ENCODE measurements at places on chromosomes 13 and 19.

DNA sequence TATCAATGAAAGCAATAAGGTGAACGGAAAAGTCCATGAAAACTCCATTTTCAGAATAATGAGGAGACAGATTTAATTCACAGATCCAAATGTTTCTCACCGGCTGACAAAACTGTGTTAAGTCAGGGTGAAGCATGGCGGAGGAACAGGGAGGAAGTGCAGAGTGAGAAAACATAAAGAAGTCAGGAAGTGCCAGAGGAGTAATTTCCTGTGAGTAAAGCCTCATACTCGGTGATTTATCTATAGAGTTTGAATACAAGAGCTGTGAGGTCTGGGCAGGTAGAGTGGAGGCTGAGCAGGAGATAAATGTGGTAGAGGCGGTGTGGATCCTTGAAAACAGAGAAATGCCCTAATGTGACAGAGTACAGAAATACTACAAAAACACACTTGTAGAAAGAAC lies 11.4 kb downstream of the CARD8 start:
- H3K36me3 ChIP-seq: peaks cover 12% of the 10 kb centered on the region
- no peak for DNase-seq
- no peaks in the 10 kb centered on the region for H3K4me1 ChIP-seq
- H3K4me3 ChIP-seq: no peak overlapping the region

DNA sequence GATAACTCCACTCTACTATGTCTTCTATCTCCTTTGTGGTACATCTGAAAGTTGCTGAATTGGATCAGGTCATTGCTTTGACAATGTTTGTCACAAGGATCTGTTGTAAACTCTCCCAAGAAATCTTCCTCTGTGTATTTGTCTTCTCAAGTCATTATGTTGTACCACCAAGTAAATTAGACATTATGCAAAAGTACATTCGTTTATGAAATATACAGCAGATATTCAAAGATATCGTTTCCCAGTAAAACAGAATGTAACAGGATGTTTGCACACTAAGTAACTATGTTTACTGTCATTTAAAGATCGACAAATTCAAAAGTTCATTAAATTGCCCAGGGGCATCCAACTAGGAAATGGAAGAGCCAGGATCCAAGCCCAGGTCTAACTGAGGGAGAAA lies 739.4 kb downstream of the EFNB2 start:
- H3K4me1 ChIP-seq: no peaks in the 10 kb centered on the region
- no peaks in the 10 kb centered on the region for H3K27me3 ChIP-seq
- no peak overlapping the region for H3K4me3 ChIP-seq
- H3K36me3 ChIP-seq: no peaks in the 10 kb centered on the region

DNA sequence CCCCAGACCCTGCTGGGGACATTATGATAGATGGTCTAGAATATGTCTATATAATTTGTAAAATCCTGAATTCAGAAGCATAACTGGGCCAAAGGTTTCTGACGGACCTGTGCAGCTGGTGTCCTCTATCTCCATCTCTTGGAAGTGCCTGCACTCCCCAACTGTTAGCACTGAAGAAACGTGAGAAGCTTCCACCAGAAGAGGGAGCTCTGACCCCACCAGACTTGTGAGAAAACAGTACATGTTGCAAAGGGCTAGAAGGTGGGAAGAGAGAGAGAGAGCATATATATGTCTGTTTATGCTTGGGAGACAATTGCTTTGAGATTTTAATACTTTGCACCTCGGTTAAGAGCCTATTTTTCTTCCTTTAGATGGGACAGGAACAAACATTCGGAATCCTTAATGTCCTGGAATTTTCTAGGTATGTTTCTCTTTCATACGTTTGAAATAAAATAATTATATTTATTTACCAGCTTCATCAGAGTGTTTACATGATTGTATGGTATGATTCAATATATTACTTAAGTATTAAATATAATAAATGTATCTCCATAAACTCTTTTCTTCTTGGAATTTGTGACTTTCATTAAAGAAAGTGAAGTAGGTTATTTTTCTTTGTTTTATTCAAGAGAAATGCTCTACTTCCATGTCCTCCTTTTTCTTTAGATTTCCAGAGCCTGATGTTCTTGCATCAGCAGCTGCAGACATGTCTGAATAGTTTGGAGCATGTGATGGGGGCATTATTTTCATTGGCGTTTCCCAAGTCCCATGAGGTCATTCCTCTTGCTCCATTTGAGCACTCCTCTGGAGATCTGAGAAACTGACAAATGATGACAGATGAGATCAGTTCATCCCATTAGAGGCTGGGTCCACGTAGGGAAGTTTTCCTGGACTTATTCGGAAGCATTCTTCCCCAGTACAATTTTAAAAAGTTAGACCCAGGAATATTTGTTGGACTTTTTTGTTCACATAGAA lies 202.9 kb downstream of the ATP8A2 start:
- no peaks in the 10 kb centered on the region for H3K36me3 ChIP-seq
- DNase-seq: peak; percentile 92
- H3K4me1 ChIP-seq: peaks cover 17% of the 10 kb centered on the region
- H3K27me3 ChIP-seq: no peaks in the 10 kb centered on the region

DNA sequence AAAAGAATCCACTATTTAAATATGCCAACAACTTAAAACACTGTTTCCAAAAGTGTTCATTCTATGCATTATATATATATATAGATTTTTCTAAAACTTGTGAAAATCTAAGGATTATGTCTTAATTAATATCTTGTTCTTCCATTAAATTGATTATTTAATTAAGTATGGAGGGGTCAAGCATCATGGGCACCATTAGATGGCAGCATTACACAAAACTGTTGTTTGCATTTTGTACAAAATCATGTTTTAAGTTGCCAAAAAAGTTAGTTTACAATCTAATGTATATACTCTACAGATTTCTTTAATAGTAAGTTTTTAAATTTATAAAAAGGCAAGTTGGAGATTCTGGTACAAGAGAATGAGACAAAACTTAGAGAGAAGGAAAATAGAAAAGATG lies 213.2 kb upstream of the EDNRB start:
- H3K4me1 ChIP-seq: peaks cover 22% of the 10 kb centered on the region
- H3K27ac ChIP-seq: no peak overlapping the region
- no peaks in the 10 kb centered on the region for H3K36me3 ChIP-seq
- DNase-seq: no peak
- no peaks in the 10 kb centered on the region for H3K27me3 ChIP-seq
- H3K4me3 ChIP-seq: no peak overlapping the region

GRCh38 chr19:47711652-47712242 lies 1.5 kb upstream of the EHD2 start:
- no peaks in the 10 kb centered on the region for H3K36me3 ChIP-seq
- peaks cover 6% of the 10 kb centered on the region for H3K27me3 ChIP-seq
- DNase-seq: no peak
- H3K27ac ChIP-seq: no peak overlapping the region
- H3K4me3 ChIP-seq: no peak overlapping the region
- no peaks in the 10 kb centered on the region for H3K4me1 ChIP-seq

GRCh38 chr13:113967206-113967720 lies 6.6 kb downstream of the C13orf46 start:
- H3K4me1 ChIP-seq: no peaks in the 10 kb centered on the region
- H3K27me3 ChIP-seq: no peaks in the 10 kb centered on the region
- no peaks in the 10 kb centered on the region for H3K36me3 ChIP-seq
- H3K27ac ChIP-seq: no peak overlapping the region

- no peak overlapping the region for H3K4me3 ChIP-seq
- no peaks in the 10 kb centered on the region for H3K4me1 ChIP-seq
- no peaks in the 10 kb centered on the region for H3K27me3 ChIP-seq
- H3K36me3 ChIP-seq: peaks cover 9% of the 10 kb centered on the region
- no peak overlapping the region for H3K27ac ChIP-seq
- no peak for DNase-seq
Measured at GRCh38 chr19:5631567-5632240, 8.8 kb downstream of the SAFB start.

DNA sequence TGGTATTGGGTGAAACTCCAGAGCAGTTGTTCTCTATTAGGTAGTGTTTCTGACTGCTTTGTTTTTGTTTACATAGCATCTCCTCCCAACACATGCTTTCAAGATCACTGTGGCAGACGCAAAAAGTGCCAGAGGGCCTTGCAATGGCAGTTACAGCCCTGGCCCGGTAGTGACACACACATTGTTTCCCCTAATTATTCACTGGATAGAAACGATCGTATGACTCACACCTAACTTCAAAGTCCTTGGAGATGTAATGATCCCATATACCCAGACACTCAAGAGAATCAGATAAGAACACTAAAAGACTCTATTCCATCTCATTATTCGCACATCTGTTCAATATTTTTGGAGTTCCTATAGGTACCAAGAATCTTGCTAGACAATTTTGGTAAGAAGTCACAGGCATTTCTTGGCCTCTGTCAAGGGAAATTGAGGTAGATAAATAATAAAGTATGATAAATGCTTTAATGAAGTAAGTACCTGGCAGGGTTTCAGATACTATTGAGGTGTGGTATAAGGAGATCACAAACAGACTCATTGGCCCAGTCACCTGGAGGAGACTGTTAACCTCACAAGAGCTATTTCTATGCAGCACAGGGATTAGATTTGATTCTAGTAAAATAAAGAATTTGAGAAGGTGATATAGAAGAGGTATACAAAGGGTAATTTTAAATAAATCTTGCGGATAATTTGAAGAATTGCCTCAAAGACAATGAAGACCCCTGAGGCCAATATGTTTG lies 485.3 kb downstream of the SLITRK6 start:
- H3K4me3 ChIP-seq: no peak overlapping the region
- H3K4me1 ChIP-seq: peaks cover 9% of the 10 kb centered on the region
- no peak overlapping the region for H3K27ac ChIP-seq
- no peaks in the 10 kb centered on the region for H3K27me3 ChIP-seq

- no peak overlapping the region for H3K4me3 ChIP-seq
- H3K4me1 ChIP-seq: peaks cover 4% of the 10 kb centered on the region
- peaks cover 6% of the 10 kb centered on the region for H3K27me3 ChIP-seq
- H3K36me3 ChIP-seq: no peaks in the 10 kb centered on the region
Measured at GRCh38 chr19:48506138-48506733, 5.4 kb downstream of the LMTK3 start.

DNA sequence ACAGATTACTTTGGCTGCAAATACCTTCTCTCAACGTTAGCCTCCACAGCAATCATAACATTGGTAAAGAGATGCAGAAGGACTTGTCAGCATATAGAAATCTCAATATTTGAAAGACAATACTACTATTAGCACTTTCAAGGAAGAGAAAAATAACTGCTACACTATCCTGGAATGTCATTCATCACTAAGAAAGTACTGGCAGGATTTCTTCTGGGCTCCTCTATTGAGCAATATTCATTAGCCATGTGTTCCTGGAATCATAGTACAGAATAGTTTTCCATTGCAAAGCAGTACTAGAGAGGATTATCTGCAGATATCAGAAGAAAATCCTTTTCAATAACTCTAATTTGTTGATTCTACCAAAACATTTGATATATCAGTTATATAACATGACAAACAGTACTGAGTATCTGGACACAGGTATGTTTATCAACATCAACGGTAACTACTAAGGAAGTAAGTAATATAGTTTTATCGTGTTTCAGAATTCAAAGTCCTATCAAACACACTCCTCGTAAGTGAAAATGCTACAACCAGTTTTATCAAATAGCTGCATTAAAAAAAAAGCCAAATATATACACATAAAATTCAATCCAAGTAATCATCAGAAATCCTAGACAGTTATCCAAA lies 27.3 kb downstream of the INTS6 start:
- H3K36me3 ChIP-seq: peaks cover 14% of the 10 kb centered on the region
- no peak overlapping the region for H3K4me3 ChIP-seq
- peaks cover 56% of the 10 kb centered on the region for H3K4me1 ChIP-seq

GRCh38 chr19:8251025-8251472 lies 41.9 kb downstream of the CERS4 start:
- no peaks in the 10 kb centered on the region for H3K4me1 ChIP-seq
- H3K27me3 ChIP-seq: no peaks in the 10 kb centered on the region
- no peak overlapping the region for H3K4me3 ChIP-seq
- no peaks in the 10 kb centered on the region for H3K36me3 ChIP-seq
- DNase-seq: no peak
- H3K27ac ChIP-seq: peak overlapping the region; percentile 53

- no peaks in the 10 kb centered on the region for H3K4me1 ChIP-seq
- H3K27me3 ChIP-seq: no peaks in the 10 kb centered on the region
- no peak for DNase-seq
- H3K27ac ChIP-seq: no peak overlapping the region
- H3K36me3 ChIP-seq: no peaks in the 10 kb centered on the region
Measured at GRCh38 chr13:105825071-105825470, 710.4 kb downstream of the EFNB2 start.

DNA sequence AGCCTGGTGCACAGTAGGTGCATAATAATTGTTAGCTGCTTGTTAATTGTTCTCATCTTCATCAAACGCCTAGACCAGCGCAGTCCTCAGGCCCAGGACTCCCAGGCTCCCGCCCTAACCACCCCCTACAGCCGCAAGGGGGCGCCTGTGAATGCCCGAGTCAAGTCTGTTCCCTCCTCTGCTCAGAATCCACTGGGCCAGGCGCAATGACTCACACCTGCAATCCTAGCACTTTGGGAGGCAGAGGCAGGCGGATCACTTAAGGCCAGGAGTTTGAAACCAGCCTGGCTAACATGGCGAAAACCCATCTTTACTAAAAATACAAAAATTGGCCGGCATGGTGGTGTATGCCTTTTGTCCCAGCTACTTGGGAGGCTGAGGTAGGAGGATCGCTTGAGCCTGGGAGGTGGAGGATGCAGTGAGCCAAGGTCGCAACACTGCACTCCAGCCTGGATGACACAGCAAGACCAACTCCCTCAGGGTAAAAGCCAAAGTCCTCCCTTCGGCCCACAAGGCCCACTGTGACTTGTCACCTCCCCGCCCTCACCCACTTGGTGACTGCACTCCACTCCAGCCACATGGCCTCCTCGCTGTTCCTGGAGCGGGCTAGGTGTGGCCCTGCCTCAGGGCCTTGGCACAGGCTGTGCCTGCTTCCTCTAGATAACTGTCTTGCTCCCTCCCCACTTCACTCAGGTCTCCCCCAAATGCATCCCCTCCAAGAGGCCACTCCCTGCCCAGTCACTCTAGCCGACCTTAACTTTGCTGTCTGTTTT lies 9.1 kb downstream of the ZNF653 start:
- H3K4me1 ChIP-seq: no peaks in the 10 kb centered on the region
- peak; percentile 80 for DNase-seq
- H3K4me3 ChIP-seq: no peak overlapping the region
- H3K36me3 ChIP-seq: no peaks in the 10 kb centered on the region
- H3K27me3 ChIP-seq: no peaks in the 10 kb centered on the region

GRCh38 chr19:2055931-2056836 lies 5.1 kb upstream of the MKNK2 start:
- DNase-seq: no peak
- no peak overlapping the region for H3K27ac ChIP-seq
- H3K4me3 ChIP-seq: no peak overlapping the region
